Stimulated activated CD4-positive, alpha-beta T cell treated with anti-CD3 and anti-CD28 coated beads, Interleukin-1b, Interleukin-23, amount 100 ng/mL, for 48 hours (primary cell): ENCODE measurements at places on chromosomes 16 and 17.

DNA sequence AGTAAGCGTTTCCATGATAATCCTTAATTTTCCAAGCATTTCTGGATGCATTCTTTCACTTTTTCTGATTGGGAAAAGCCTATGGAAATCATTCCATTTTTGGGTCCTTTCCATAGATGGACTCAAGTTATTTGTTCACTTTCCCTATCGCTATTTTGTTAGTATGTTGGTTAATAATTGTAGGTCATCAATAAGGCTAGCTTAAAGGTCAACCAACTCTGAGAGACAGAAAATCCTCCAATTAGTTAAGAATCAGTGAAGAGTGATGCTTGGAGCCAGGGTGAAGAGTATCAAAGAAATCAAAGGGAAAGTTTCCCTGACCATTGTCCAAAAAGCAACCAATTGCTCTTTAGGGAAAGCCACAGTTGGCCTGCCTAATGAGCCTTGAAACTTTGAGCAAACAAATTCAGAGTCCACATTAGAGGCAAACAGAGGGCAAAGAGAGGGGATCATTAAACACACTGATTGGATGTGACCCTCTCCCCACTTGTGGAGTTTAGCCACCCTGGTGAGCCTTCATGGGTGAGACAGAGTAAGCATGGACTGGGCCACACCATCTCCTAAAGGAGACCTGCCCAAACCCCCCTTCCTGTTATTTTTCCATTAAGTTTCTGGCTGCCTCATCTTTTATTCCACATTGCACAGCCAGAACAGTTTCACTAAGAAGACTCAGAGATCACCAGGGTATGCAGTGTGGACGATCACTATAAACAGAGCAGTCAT lies 133.4 kb upstream of the DYNLRB2 start:
- no peak for DNase-seq

DNA sequence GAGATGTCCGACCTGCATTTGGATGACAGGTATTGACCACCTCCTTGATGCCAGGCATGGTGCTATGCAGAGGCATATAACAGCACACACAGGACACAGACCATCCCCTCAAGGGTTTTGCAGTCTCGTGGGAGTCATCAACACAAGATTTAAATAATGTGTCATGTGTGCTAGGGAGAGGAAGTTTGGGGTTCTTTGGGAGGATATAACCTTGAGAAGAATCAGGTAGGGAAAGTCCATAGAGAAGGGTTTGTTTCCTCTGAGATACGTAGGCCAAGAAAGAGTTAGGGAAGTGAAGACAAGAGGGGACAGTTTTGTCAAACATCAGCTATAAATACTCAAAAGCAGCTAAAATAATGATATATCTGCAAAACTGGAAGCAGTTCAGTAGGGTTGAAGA lies 215.9 kb upstream of the RBFOX1 start:
- DNase-seq = no peak

DNA sequence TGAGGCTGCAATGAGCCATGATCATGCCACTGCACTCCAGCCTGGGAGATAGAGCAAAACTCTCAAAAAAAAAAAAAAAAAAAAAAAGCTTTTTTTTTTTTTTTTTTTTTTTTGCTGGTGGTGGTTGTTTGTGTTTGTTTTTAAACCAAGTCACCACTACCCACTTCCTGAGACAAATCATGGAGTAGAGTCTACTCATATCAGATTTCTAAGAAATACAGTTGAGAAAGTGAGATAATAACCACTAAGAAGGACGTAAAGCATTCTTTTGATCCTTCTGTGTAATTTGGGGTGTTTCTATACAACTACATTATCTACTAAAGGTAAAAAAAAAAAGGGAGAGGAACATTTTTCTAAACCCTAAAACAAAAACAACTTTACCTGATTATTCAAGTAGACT lies 38.0 kb downstream of the AXIN2 start:
- no peak for DNase-seq

GRCh38 chr17:37432671-37433070 lies 26.0 kb downstream of the TADA2A start:
- no peak for DNase-seq

- no peak for DNase-seq
Observed at GRCh38 chr17:81013642-81014041, 21.3 kb upstream of the BAIAP2 start.

GRCh38 chr17:1560858-1561355 lies 1.7 kb downstream of the PITPNA start:
- no peak for DNase-seq

GRCh38 chr16:1094124-1094479 lies 1.9 kb downstream of the C1QTNF8 start:
- DNase-seq = no peak

GRCh38 chr16:16045879-16046278 lies 96.5 kb downstream of the ABCC1 start:
- no peak for DNase-seq

DNA sequence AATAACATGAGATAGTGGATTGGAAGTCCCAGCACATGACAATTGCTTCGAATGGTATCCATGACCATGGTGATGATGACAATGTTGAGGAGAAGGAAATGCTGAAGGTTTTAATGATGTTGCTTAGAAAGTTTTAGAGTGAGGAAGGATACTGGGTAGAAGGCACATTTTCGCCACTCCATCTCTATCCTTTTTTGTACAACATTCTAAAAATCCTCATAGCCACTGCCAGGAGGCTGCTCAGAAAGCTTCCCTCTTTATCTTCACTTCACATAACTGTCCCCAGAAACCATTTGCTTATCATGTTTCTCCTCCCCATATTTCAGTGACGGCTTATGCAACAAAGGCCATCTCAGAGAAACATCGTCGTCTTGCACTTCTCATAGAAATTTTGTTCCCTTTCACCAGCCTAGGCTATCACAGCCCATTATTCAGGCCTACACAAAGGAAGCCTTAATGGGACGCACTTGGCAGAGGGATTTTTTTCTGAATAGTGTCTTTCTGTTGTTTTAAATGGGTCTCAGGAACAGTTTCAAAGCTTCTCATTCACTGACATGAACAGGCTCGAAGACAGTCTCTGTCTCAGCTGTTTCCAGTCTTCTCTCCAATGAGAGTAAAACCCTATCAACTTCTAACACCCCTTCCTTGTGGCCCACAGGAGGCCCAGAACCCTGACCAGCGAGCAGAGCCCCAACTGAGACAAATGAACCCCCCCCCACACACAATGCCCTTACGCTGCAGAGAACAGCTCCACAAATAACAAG lies 506.7 kb downstream of the HAPSTR1 start:
- DNase-seq = no peak

DNA sequence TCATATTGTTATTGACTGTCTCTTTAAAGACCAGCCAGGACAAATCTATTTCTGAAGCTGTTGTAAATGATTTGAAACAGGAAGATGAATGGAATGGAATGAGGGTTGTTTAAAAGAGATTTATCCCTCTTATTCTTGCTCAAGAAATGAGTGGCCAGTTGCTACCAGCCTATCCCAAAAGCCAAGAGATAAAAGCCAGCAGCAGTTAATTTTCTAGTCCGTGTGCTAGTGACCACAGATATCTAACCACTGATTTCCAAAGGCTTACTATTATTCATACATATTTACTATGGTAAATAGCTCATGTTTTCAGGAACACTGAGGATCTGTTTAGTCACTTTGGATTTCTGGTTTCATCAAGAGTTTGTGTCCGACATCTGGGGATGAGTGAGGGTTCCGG lies 105.7 kb downstream of the CDH13 start:
- no peak for DNase-seq

DNA sequence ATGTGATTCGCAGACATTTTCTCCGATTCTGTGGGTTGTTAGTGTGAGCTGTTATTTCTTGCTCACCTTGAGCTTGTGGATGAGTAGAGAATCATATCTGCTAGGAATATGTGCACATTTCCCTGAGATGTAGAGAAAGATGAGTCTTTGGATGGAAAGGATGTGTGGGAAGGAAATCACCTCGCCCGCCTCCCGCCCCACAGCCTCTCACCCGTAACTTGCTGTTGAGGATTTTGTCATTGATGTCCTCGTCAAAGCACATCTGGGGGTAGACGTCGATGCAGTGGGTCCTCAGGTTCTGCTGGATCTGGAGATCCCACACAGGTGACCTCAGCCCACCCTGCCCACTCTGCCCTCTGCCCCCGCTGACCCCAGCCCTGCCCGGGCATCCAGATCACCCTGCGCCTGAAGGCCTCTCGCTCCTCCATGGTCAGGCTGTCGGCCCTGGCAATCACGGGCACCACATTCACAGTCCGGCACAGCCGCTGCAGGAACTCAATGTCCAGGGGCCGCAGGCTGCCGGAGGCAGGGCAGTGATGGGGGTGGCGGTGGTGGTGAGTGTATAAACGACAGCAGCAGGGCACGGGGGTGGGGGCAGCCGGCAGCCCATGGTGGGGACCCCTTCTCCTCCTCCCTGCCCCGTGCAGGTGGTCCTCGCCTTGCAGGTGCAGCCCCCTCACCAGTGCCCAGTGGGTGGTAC lies 4.7 kb downstream of the SEPTIN12 start:
- DNase-seq = no peak
